ENCODE measurements at places on chromosomes 4 and X.

- no peak for DNase-seq
Measured at GRCh38 chrX:74119016-74119910, 184.7 kb upstream of the ZCCHC13 start.

GRCh38 chrX:68833855-68834331, 5.1 kb downstream of the EFNB1 start:
- no peak for DNase-seq

- no peak for DNase-seq
Measured at GRCh38 chr4:184596617-184597185, 52.5 kb downstream of the CASP3 start.

DNA sequence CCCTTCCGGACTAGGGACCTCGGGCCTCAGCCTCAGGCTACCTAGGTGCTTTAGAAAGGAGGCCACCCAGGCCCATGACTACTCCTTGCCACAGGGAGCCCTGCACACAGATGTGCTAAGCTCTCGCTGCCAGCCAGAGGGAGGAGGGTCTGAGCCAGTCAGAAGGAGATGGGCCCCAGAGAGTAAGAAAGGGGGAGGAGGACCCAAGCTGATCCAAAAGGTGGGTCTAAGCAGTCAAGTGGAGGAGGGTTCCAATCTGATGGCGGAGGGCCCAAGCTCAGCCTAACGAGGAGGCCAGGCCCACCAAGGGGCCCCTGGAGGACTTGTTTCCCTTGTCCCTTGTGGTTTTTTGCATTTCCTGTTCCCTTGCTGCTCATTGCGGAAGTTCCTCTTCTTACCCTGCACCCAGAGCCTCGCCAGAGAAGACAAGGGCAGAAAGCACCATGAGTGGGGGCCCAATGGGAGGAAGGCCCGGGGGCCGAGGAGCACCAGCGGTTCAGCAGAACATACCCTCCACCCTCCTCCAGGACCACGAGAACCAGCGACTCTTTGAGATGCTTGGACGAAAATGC, at the start of gene WAS:
Gene WAS (plus strand): TSS at position 389 of the 572 bp plus-strand sequence. CDS start 55 bp downstream, at position 444.
- DNase-seq: peak; percentile 15

DNA sequence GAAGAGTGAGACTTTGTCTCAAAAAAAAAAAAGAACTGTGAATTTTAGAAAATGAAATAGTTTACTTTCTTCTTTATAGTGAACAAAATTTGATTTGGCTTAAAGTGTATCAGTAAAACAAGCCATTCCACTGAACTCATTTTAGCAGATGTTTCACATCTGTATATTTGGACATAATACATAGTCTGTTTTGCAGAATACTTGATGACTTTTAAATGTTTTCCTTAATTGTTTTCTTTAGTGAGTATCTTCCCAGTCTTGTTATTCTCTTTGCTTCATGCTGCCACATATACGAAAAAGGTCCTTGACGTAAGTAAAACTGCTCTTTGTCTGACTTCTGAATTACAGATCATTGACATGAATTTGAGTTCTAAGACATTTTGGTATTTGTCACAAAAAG, 8.3 kb downstream of the TMEM33 start:
- DNase-seq: no peak

DNA sequence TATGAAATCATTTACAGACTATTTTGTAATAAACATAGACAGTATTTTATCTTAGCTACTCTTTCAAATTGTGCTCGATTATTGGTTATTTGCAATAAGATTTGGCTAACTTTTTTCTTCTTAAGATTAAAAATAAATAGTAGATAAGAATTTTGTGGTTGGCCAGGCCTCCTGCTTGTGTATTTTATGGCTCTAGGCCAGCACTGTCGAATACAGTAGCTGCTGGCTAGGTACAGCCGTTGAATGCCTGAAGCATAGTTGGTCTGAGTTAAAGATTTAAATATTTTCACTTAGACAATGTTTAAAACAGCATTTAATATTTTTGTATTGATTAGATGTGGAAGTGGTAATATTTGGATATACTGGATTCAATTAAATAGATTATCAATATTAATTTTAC, 481.0 kb downstream of the SPRY1 start:
- DNase-seq: no peak

GRCh38 chrX:138890491-138890890, 179.0 kb upstream of the FGF13 start:
- DNase-seq: no peak

- no peak for DNase-seq
Measured at GRCh38 chr4:180280076-180280475, 1963.1 kb upstream of the TENM3 start.

GRCh38 chr4:166121897-166122296, 248.9 kb downstream of the TLL1 start:
- no peak for DNase-seq

DNA sequence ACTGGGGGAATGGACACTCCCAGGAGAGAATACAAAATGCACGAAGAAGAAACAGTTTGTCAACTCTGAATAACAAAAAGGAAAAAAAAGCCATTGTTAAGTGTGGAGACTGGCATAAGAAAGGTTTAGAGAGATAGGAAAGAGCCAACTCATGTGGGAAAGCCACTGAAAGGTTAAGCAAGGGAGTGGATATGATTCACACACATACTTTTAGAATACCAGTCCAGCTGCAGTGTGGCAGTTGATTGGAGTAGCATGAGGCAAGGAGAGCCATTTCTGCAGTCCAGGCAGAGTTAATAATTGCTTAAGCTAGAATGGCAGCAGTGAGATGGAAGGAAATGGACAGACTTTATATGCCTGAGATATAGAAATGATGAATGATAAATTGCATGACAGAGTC, 36.9 kb upstream of the ADAD1 start:
- no peak for DNase-seq

DNA sequence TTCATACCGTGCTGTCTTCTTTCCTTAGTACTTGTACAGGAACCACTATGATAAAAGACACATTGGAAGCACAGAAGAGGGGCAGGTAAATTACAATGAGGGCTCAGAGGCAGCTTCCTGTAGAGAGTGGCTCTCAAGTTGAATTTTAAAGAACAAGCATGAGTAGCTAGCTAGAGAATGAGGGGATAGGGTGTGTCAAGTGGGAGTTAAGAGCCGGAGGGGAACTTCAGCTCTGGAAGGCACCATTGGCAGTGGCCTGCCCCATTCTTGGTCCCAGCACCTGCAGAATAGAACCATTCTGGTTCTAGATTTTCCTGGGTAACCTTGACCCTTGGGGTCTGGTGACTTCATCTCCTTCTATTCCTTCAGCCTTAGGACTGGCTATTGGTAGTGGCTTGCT, 34.0 kb upstream of the JADE1 start:
- no peak for DNase-seq

- no peak for DNase-seq
Measured at GRCh38 chr4:150943126-150943525, 72.0 kb downstream of the LRBA start.

GRCh38 chr4:108838451-108838850, 75.6 kb upstream of the ETNPPL start:
- DNase-seq: no peak

GRCh38 chrX:111244235-111244750, 26.0 kb downstream of the CAPN6 start:
- no peak for DNase-seq

DNA sequence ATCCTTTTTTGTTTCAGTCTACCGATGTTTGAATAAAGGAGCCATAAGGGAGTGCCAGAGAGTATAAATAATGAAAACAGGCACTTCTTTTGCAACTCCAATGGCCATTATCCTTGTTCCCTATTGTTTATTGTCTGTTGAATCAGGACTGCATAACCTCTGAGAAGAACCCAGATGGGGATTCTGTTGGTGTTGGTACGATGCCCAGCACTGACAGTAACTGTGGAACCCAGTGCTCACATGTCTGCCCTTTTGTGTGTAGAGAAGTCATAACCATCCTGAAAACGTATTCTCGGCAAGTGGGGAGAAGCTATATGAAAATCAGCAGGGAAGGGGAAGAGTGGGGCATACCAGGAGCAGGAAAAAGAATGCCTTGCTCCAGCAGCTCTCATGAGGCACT, 195.1 kb upstream of the EDNRA start:
- no peak for DNase-seq

DNA sequence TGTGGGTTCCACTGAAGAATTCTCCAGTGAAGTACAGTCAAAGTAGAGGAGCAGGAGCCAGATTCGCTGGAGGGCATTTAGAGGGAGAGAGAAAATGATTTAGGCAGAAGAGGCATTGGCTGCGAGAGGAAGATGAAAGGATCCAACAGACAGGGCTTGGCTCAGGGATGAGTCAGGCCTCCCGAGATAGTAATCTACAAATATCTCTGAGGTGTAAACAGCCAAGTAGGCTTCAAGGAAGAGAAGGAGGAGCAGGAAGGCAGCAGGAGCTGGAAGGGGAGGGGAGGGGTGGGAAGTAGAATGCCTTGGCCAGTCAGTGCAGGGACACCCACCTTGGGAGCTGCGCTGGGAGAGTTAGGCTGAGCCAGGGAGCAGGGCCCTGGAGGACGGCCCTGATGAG, 55.5 kb downstream of the PJA1 start:
- DNase-seq: no peak

DNA sequence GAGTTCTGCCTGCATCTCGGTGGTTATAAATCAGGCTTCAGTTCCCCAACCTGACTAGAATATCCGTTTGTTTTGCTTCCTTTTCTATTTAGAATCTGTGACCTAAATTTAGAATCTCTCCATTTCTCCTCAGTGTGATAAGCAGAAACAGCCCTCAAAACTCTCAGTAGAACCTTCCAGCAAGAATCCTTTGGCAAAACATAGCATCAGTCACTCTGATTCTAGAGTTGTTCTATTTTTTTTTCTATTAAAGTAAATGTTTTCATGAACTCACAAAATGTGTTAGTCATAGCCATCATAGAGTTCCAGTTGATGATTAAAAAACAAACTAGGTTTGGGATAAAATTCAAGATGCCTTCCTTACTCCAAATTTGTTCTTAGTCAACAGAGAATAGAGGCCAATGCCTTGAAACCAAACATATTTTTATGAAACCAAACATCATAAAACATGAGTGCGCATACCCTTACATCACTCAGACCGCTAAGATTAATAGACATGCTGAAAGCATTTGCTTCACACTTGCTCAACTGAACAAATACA, 13.2 kb upstream of the C1QTNF7 start:
- no peak for DNase-seq

GRCh38 chrX:94511564-94511963, 837.6 kb downstream of the FAM133A start:
- no peak for DNase-seq

DNA sequence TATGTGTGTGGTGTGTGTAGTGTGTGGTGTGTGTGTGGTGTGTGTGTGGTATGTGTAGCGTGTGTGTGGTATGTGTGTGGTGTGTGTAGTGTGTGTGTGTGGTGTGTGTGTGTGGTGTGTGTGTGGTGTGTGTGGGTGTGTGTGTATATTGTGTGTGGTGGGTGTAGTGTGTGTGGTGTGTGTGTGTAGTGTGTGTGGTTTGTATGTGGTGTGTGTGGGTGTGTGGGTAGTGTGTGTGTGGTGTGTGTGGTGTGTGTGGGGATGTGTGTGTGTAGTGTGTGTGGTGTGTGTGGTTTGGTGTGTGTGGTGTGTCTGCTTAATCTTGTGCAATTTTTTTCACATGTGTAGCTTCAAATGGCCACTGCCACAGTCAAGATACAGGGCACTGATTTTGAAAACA, 94.5 kb downstream of the CPZ start:
- DNase-seq: no peak

- DNase-seq: no peak
Measured at GRCh38 chr4:160403081-160403480, 1300.2 kb downstream of the RAPGEF2 start.

DNA sequence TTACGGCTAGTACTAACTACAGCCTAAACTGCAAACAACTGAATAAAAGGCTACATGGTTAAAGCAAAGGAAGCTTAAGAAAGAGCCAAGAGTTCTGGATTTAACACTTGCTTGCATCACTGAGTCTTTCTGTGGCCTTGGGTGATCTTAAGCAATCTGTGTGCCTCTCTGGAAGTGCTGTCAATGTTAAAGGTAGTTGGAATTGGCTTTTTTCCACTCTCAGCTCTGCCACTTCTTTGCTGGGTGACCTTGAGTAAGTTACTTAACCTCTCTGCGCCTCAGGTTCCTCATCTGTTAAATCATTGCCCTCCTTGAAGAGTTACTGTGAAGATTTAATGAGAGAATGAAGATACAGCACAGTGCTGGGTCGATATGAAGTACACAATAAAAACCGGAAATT, 15.7 kb downstream of the SLC2A9 start:
- no peak for DNase-seq

DNA sequence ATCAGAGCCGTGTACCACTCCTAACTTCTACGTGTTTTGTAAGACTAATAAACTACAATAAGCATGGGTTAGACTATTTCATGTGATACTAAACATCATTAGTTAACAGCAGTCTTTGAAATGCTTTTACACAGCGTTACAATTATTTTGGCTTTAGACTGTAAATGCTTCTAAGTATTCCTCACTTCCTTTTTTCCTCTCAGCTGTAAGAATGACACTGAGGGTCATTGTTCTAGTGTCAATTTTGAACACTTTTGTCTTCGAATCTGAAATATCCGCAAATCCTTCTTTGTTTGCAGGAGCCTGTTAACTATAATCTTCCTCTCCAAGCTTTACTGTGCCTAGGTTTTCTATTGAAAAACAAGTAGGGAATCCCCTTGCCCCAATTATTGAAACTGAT, 1.5 kb downstream of the ABCE1 start:
- no peak for DNase-seq

- DNase-seq: no peak
Measured at GRCh38 chrX:47179928-47180255, 13.7 kb upstream of the UBA1 start.

DNA sequence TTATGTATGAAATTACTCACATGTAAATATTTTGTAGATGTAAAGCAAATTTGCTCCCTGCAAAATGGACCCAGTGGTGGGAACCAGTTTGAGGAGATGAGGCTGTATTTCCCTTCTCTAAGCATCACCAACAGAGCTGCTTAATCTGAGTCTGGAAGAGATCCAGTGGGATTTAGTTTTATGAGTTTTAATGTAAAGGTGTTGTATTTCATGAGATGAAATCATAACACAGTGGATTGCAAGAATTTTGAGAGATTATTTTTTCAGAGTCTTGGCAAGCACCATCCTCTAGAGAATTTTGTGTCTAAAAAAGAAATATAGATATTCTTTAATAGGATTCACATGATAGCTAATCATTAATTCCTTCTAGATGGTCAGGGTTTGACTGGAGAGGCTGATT, 35.6 kb upstream of the SFRP2 start:
- no peak for DNase-seq

Data from activated CD4-positive, alpha-beta T cell treated with anti-CD3 and anti-CD28 coated beads for 24 hours (primary cell).